Dermis microvascular lymphatic vessel endothelial cell (primary cell): ENCODE measurements at places on chromosomes 5 and 9. TPM values are rescaled to one million over a fixed set of nuclear protein-coding genes. Genes with fewer than 3 reads are reported as not detected.

- DNase-seq, result no peak
Observed at GRCh38 chr9:4359016-4359415, 59.1 kb upstream of the GLIS3 start.

- DNase-seq, result no peak
Observed at GRCh38 chr5:177290816-177291596, 12.5 kb downstream of the RAB24 start.

DNA sequence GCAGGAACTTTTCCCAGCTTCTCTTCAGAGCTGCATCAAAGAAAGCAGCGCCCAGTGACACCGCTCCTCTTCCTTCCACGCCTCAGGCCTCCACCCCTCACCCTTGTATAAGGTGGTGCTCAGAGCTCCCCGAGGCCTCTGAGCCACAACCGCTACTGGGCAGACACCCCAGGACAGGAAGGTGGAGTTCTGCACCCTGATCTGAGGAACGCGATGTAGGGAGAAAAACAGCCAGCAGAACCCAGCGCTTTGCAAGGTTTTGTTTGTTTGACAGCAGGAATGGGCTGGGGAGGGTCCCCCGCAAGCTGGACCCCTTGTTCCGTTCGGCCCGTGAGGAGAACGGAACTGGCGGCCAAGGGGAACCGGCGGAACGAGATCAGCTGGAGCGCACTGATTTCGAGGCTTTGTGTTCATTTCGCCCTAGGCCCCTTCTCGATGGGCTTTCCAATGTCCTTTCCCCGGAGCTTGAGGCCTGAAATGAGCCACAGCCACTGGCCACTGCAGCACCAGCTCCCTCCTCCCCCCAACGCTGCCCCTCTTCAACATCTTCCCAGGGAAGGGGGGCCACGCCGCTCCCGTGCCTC lies 4.1 kb downstream of the EDF1 start:
- no peak for DNase-seq

The TRIP13 gene
- 8.7 and 19.4 TPM in 2 replicates for total RNA-seq
